ENCODE measurements at places on chromosomes 5 and 9.

DNA sequence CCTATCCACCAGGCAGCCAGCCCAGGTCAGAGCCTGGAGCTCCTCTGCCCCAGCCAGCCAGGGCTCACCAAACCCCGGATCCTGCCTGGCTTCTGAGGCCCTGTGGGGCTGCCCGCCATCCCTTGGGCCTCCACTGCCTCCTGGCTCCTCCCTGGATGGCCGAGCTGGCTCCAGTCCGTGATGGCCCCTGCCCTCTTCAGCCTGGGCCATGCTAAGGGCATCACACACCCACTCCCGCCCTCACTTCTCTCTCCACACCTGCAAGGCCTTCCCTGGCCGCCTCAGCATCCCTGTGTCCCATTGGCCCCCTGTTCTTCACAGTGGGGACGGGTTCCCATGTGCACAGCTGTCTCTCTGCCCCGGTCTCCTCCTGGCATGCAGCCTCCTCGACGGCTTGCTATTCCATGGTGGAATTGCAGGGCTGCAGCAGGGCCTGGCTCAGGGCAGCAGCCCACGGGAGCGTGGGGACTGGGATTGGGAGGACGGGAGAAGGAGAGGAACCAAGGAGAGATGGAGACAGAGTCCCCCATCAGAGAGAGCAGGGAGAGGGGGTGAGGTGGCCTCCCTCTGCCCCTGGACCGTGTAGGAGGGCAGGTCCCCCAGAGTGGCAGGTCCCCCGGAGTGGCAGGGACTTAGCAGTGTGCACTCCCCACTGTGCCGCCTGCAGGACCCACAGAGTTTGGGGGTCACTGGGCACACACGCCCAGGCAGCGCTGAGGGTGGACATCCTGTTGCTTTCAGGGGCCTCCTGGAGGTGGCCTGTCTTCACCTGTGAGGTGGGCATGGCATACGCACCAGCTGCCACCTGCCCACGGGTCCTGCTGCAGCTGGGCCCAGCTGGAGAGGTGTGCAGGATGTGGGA, 16.7 kb upstream of the RNU6ATAC start:
- DNase-seq = peak; percentile 23

- DNase-seq = no peak
Observed at GRCh38 chr5:56699538-56699937, 115.8 kb upstream of the MAP3K1 start.

DNA sequence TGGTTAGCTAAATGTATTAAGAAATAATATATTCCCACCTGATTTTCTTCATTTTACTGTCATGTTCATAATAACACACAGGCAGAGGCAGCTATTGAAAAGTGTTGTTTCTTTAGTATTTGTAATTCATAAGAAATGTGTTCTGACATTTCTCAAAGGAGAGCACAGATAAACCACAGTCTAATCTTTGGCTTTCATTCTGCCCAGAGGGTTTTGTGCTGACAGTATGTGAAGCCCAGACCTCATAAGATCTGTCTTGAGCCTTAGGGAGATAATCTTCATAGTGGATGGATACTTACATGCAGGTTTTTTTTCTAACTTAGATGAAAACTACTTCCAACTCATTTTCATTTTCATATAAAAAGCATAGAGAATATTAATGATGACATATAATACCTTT, 206.1 kb downstream of the CHSY3 start:
- DNase-seq = no peak

- no peak for DNase-seq
Observed at GRCh38 chr5:79181419-79182022, 54.4 kb upstream of the JMY start.

- no peak for DNase-seq
Observed at GRCh38 chr9:109901201-109901600, 121.2 kb downstream of the PALM2AKAP2 start.

- DNase-seq = no peak
Observed at GRCh38 chr5:15215056-15215455, 284.9 kb upstream of the FBXL7 start.

DNA sequence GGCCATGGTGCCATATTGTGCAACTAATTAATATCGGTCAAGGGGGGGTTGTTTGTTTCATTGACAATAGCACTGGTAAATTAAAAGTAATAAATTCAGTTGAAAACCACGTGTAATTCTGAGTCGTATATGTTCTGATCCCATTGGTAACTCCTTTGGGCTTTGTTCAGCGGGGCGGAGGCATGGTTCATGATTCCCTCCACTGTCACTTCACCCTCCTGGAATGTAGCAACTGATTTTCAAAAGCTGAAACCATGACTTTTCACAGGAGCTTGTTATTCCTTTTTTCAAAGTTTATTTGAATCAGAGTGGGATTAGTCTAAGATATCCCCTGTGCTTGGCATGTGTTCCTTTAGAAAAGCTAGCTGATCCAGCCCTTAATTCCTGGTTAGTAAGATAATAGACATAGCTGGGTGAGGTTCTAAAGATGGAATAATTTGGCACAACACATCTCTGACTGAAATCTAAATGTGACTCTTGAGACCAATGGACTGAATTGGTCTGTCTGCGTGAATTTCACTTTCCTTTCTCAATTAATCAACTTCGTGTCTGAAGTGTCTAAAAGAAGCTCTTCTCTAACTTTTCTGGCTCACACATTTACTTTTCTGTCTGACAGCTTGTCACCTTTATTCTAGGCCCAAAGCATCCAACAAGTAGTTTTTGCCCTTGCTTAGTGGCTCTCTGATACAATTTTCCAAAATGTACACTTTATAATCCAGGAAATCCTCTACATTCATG, 185.7 kb upstream of the VCAN start:
- no peak for DNase-seq

DNA sequence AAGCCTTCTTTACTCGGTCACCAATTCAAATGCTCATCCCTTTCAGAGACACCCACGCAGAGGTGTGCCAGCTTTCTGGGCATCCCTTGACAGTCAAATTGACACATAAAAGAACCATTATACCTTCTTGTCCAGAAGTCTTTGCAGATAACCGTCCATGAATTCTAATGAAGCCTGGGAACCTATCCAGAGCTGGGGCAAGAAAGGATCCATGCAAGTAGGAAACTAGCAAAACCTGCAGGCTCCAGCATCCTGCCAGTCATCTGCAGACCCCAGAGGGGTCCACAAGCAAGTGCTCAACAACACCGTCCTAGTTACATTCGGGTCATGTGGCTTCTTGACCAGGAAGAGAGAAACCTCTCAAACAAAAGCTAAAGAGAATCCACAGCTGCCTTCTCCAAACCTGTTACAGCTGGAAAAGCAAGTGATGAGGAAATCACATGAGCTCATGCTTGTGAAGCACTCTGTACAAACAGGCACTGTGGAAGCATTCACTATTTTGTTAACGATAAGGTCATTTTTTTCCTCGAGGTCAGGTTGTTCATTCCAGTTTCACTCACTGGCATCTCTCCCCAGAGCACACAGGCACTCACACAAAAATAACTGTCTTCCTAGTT, 80.2 kb upstream of the DMRT1 start:
- DNase-seq = no peak

GRCh38 chr5:147481376-147481775, 28.5 kb downstream of the DPYSL3 start:
- DNase-seq = no peak

- no peak for DNase-seq
Observed at GRCh38 chr5:66757219-66757833, 161.1 kb downstream of the MAST4 start.

DNA sequence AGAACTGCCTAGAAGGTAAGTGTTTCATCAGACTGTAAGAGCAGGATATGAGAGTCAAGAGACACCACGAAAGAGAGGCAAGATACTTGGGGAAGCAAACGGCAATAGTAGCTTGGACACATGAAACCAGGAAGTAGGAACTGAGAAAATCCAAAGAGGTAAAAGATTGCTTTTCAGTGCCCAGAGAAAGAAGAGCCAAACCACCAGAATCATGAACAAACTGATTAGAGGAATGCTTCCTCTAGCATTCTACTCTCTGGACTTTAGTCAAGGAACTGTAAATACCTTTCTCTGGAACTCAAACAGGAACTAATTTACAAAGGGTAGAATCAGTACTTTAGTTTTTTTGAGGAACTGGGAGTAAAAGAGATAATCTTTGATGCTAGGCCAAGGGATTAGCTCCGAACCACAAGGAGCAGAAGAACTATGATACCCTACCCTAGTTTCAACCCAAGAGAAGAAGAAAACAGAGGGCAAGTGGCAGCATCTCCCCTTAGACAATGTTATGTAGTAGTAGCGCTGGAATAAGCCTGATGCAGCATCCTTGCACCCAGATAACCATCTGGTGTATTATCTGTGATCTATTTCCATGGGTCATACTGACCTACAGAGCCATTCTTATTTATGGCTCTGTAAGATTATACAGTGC, 41.3 kb downstream of the EFCAB9 start:
- no peak for DNase-seq

DNA sequence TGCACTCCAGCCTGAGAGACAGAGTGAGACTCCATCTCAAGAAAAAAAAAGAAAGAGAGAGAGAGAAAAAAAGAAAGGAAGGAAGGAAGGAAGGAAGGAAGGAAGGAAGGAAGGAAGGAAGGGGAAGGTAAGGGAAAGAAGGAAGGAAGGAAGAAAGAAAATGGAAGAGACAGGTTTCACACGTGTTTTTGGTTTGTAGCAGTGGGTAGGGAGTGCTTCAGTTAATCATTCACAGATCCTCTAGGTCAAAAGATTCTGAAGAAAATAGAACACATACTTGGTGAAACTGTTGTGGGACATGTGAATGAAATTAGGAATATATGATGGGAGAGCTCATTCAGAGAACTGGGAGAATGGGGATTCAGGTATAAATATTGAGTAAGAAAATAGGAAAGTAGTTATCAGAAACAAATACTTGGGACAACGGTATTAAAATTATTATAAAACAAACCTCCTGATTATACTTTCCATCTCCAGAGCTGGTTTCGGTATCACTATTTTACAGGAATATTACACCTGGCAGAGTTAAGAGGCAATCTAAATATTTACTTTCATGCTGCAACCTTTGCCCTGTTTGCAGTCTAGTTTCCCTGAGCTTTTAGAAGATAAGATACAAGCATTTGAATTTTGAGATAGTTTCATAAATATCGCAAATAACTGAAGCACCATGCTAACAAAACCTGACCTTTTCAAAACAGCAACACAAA, 37.2 kb downstream of the MARVELD2 start:
- DNase-seq = no peak

- no peak for DNase-seq
Observed at GRCh38 chr9:21576331-21577189, 94.4 kb upstream of the IFNE start.

GRCh38 chr5:12258549-12258948, 354.3 kb upstream of the CTNND2 start:
- no peak for DNase-seq

DNA sequence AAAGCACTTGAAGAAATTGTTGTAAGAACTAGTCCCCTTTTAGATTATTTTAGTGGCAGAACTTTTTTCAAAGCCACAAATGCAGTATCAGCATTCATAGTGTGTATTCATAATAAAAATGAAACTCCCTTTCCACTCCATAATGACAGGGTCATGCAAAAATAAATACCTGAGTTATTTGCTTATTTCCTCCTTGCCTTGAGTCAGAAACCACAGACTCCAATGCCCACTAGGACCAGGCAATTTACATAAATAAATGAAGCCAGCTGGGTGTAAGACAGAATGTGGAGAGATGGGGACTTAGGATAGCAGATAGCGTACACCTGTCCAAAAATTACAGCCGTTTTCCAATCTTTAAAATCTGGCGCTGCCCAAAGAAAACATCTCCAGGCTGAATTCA, 417.8 kb downstream of the TMEM161B start:
- no peak for DNase-seq

DNA sequence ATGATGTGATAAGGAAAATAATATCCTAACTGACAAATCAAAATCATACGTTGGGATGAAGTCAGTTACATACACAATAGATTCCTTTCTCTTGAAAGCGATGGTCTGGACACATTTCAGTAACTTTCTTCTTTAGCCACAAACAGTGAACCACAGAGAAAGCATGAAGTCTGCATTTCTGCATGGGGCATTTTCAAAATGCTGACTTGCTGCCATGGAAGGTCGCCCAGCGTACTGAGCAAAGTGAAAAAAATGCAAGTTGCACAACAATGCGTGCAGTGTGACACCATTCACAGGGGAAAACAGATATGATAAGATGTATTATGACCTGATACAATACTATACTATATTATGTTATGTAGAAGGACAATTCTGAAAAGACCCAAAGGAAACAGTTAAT, 146.3 kb downstream of the SNX18 start:
- no peak for DNase-seq

- no peak for DNase-seq
Observed at GRCh38 chr5:171783051-171783450, 2.6 kb upstream of the SMIM23 start.

Measured in activated CD4-positive, CD25-positive, alpha-beta regulatory T cell treated with anti-CD3 and anti-CD28 coated beads, Interleukin-2, amount 50 U/mL, for 72 hours (primary cell).